ENCODE measurements at places on chromosomes 6 and 20.

DNA sequence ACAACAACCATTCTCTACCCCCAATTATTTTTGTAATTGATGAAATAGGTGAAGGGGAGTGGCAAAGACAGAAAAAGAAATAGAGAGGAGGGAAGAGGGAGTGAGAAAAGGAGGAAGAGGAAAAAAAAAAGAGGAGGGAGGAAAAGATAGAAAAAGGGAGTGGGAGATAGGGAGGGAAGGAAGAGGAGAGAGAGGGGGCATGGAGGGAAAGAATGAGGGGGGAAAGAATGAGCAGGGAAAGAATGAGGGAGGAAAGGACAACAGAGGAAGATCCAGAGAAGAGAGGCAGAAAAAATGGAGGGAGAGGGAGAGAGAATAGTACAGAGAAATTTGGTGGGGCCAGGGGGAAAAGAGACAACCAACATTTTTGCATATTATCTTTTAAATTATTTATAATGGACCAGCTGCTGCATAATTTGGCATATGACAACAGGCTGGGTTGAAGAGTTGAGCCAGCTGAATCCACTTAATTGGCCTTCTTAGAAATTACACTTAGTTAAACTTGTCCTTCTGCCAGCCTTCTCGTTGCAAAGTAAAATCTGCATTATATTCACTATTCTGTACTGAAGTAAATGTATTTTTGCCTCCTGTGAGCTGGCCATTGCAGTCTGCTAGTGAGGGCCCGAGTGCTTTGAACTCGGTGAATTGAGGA is 101.0 kb downstream of the ARHGAP18 start:
- no peak for DNase-seq

GRCh38 chr6:127518191-127518709 is 885 bp downstream of the MTCL3 start:
- DNase-seq = no peak

DNA sequence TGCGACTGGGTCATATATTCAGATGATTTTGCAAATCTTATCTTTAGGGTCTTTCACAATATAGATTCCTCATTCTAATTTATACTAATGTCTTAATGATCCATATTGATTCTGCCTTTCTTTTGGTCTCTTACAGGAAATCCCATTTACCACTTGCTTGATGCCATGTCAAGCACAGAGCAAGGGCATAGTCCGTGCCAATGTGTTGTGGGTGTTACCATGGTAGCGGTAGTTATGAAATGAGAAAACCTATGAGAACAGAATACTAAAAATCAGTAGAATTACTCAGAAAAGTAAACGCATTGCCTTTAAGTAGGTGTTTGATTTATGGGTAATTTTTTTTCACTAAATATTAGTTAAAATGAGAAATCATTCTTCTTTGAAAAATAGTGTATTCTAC is 153.9 kb upstream of the RAB32 start:
- DNase-seq = no peak

GRCh38 chr6:124463271-124463670 is 499.0 kb upstream of the RNF217 start:
- no peak for DNase-seq

- DNase-seq = no peak
Observed at GRCh38 chr6:81589465-81590313, 162.8 kb downstream of the TENT5A start.

GRCh38 chr6:53336070-53336469 is 12.7 kb downstream of the ELOVL5 start:
- no peak for DNase-seq

- DNase-seq = no peak
Observed at GRCh38 chr6:155436981-155437749, 18.5 kb downstream of the NOX3 start.

DNA sequence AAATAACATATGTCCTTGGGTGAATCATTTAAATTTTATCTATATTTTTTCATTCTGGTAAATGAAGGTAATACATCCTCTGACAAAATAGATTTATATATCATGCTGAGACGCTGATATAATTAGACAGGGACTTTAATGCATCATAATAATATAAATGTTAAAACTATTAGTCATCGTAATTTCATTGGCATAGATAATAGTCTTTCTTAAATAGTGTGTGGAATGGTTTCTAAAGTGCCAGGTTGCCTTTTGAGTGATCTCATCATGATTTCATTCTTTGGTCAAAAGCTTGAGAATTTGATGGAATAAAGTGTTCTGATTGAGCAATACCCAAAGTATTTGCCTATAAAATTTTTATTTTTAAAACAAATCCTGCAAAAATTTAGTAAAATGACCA is 43.2 kb upstream of the BMP5 start:
- no peak for DNase-seq

DNA sequence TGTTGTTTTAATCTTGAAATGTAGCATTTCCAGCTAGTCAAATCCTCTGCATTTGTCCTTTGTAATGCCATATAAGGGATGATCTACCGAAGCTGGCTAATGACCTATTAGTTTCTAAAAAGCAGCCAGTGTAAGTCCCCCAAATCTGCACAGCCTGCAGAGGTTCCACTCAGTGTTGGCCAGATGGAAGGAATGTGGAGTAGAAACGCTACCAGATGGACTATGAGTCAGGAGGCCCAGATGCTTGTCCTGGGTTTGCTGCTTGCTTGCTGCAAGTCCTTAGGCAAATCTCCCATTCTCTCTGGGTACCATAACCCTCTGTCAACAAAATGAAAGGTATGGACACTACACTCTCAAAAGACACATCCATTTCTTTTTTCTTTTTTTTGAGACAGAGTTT is 149.8 kb downstream of the BTBD9 start:
- no peak for DNase-seq

DNA sequence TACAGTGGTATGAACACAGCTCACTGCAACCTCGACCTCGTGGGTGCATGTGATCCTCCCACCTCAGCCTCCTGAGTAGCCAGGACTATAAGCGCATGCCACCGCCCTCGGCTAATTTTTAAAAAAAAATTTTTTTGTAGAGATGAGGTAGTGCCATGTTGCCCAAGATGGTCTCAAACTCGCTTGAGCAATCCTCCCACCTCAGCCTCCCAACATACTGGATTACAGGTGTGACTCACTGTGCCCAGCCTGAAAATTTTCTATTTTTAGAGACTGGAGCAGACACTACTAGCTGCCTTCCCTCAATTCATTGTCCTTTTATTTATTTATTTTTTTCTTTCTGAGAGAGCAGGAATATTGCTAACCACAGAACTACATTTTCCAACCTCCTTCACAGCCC is 20.3 kb upstream of the GTF3C6 start:
- no peak for DNase-seq

DNA sequence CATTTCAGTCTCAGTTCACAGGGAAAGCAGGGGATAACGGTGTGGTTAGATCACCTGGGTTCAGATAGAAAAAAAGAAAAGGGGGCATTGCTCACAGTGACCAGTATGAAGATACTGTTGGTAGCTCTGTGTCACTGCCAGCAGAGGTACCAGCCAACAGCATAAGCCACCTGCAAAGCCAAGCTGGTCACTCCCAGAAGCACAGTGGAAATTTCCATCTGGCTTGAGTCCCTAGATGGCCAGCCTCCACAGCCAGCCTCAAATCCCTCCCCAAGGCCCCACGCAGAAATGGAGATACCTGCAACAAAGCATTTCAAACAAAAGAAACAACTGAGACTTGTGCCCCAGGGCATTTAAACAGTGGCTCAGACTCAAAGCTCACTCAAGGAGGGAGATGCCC is 11.6 kb downstream of the DEFB127 start:
- DNase-seq = no peak

- no peak for DNase-seq
Observed at GRCh38 chr6:120405947-120406346, 928.3 kb downstream of the TBC1D32 start.

DNA sequence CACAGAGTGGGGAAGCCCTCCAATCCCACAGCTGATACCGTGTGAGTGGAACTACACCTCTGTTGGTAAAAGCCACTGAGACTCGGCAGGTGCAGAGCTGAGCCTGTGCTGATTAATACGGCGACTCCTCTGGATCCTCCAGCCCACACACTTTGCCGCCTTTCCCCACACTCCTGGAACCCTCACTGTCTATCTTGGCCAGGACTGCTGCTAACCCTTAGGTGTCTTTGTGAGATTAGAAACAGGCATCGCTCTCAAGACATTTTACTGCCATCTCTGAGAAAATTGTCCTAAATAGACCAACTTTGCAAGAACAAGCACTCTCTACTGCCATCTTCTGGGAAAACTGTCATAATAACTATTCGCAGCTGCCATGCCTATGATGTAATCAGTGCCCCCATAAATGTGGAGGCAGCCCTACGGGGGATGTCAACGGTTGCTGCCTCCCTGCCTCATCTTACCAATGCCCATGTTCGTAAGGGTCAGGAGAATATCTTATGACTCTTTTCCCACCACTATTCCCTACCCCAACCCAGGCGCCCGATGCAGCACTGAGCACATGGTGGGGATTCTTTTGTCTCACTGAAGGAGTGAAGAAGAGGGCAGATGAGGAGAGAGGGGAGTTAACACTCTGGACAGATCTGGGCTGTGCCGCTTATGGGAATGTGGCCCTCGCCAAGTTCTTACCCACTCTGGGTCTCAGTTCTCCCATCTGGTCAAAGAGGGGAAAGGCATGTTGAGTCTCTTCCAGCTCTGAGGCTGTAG is 26.1 kb upstream of the KCNB1 start:
- no peak for DNase-seq

DNA sequence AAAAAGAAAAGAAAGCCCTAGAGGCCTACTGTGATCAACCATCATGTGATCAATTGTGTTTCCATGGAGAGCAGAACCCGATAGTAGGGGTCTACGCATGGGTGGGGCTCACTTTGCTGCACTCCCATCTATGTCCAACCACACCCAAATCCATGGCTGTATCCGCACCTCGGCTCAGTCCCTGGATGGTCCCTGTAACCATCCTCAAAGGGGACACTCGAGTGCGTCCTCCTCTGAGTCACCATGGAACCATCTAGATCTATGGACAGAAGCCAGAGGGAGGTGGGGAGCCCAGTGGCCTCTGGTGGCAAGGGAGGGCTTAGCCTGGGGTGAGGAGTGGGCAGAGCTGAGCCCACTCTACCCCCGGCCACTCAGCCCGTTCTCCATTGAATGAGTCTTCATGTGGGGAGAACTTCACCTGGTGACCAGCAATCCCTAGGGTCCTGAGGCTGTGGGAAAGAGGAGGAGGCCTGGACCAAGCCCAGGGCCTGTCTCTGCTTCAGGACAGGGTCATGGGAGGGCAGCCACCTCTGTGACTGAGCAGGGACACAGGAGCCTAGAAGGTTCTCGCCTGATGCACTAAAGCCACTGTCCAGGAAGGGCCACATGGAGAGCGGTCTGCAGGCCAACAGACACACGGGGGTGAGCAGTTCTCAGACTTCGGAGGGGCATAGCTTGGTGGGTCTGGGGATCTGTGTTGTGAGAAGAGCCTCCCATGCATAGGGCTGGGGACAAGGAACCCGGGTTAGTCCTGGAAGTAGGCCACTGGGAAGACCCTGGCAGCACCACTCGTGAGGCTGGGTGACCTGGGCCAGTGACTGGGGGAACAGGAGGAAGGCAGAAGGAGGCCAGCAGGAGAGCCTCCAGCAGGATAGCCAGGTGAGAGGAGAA is 19.3 kb downstream of the RAET1L start:
- no peak for DNase-seq

- DNase-seq = no peak
Observed at GRCh38 chr6:44561060-44561623, 173.6 kb downstream of the CDC5L start.

- DNase-seq = no peak
Observed at GRCh38 chr6:82415820-82416219, 52.2 kb downstream of the TPBG start.

DNA sequence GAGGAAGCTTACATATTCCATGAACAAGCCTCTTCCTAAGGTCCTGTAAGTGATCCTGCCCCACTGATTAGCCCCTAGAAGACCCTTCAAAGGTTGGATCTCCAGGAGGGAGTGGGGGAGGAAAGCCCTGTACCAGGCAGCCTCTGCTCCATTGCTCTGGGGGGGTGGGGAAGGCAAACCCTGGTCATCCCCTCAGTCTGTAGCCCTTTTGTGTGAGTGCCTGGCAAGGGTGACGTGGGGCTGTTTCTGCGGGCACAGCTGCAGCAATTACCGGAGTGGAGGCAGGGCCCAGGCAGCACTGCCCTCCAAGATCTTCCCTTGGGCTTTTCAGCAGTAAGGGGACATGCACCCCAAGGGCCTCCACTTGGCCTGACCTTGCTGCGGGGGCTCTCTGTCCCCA is at the start of gene MOG:
Gene MOG (plus strand): TSS at position 295 of the 400 bp plus-strand sequence. CDS start 118 bp downstream, outside the sequence.
- no peak for DNase-seq

GRCh38 chr6:5034328-5034727 is 30.5 kb upstream of the RPP40 start:
- no peak for DNase-seq

- DNase-seq = peak; percentile 18
Observed at GRCh38 chr20:3407040-3407770, at the start of gene DNAAF9. DNAAF9 (minus strand) TSS chr20:3407669; CDS start chr20:3407557, 112 bp downstream.

DNA sequence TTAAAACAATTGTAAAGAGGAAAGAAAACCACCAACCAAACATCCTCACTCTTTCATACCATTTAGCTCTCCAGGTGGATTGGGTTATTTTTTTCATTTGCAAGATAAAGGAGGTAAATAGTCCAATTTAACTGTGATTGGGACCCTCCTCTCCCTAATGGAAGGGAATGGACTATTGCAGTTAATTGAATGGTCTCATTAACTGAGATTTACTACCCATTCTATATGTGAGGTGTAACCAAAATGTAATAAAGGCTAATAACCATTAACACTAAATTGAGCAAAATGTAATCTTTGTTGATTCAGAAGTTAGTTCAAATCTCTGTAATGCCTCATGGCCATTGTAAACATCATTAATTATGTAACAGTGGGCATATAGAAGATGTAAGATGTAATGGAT is 105.0 kb downstream of the KLHL32 start:
- DNase-seq = no peak

Measured in activated CD8-positive, alpha-beta memory T cell treated with anti-CD3 and anti-CD28 coated beads for 4 hours (primary cell).